Fibroblast of lung (primary cell): ENCODE measurements at places on chromosomes 5 and 9. TPM values are rescaled to one million over a fixed set of nuclear protein-coding genes. Genes with fewer than 3 reads are reported as not detected.

Gene BARHL1
- total RNA-seq: not detected in 2 replicates

Gene NCS1
- total RNA-seq: 37.5 and 52.0 TPM in 2 replicates

Gene SPINK4
- not detected in 2 replicates for total RNA-seq

Gene SPATA31A7
- not detected in 2 replicates for total RNA-seq

Gene PTGES
- 9.6 and 16.7 TPM in 2 replicates for total RNA-seq

Gene CDKN2B-AS1
- 3.9 and 7.6 TPM in 2 replicates for total RNA-seq

Gene PTPDC1
- 5.9 and 7.6 TPM in 2 replicates for total RNA-seq

Gene ADAMTS16
- under 0.01 and 0.17 TPM in 2 replicates for total RNA-seq
